ENCODE measurements at places on chromosomes 16 and 17.

- DNase-seq: peak; percentile 41
Observed at GRCh38 chr17:45719335-45720071, 64.6 kb upstream of the CRHR1 start.

DNA sequence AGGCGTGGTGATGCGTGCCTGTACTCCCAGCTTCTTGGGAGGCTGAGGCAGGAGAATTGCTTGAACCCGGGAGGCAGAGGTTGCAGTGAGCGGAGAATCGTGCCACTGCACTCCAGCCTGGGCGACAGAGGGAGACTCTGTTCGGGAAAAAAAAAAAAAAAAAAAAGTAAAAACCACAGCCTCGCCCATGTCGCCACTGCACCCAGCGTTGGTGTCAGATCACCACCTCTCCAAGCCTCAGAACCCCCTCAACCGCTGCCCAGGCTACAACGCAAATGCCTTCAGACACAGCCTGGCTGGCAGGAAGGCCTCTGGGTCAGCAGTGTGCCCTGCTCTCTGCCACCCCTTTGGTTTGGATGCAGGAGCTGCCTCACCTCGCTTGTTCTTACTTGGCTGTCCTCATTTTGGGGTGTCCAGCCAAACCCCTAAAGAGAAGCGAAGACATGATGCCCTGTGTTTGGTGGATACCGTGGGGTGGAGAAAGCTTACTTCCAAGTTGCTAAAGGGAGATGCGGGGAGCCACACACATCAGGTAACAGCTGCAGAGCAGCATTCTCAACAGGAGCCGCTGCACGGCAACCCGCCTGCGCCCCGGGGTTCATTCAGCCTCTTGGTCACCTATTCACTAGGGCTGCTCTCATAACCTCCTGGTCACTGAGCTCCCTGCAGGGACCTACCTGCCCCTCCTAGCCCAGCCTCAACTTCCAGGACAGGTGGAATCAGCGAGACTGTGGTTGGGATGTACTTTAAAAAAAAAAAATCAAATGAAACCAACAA, 13.0 kb upstream of the CYTH1 start:
- no peak for DNase-seq

GRCh38 chr16:2971134-2971984, 2.2 kb downstream of the PAQR4 start:
- no peak for DNase-seq

DNA sequence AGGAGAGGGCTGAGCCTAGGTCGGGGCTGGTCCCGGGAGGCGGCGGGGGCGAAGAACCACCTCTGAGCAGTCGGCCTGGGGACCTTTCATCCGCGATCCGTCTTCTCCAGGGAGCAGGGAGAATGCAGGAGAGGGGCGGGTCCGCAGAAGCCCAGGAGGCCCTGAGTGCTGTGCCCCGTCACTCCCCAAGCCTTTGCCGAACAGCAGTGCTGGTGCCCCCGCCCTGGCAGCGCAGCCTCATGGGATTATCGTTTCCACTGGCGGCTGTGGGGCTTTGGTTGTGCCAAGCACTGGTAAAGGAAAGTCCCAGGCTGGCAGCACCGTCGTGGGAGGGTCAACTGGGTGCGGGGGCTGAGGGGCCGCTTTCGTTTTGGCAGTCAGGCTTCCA, 631 bp downstream of the TBL3 start:
- DNase-seq: no peak

DNA sequence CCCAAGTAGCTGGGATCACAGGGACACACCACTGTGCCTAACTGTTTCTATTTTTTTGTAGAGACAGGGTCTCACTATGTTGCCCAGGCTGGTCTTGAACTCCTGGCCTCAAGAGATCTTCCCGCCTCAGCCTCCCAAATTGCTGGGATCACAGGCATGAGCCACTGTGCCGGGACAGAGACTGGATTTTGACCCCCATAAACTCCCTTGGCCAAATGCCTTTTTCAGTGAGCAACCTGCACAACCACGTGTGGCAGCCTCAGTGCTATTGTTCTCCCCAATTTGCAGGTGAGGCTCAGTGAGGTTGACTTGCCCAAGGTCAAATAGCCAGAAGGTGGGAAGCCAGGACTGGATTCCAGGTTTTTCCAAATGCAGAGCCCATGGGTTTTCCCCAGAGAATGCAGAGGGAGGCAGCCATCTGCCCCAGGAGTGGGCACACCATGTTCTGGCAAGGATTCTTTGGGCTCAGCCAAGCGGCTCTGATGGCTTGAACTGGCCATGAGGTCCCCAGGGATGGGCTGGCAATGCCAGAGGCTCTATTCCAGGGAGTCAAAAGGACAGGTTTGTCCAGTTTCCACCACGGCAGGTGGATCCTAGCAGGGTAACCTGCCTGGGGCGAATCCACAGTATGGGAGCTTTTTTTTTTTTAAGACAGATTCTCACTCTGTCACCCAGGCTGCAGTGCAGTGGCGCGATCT, 1.8 kb downstream of the IL27 start:
- no peak for DNase-seq

DNA sequence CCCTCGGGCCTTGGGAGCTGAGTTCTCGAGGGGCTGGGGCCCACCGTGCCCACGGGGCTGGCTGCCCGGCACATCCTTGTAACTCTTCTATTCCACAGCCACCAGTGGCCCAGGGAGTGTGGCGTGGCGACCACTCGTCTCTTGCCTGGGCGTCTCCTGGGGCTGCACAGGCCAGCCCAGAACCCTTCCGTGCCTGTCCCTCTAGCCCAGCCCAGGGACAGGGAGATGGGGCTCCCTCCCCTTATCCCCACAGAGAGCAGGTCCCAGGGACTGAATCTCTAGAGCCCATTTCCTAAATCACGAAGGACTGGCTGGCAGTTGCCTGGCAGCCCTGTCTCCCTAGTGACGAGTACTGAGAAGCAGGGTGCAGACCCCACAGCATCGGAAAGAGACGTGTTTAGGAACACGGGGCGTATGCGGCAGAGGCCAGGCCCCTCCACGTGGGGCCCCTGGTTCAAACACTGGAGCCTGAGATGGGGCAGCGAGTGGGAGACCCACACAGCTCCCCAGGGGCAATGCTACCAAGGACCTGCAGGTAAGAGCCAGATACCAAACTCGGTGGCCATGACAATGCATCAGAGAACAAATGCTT, 51.0 kb downstream of the TIMM22 start:
- no peak for DNase-seq

- DNase-seq: no peak
Observed at GRCh38 chr16:47247690-47248089, 103.9 kb upstream of the NETO2 start.

All from HFF-Myc (cell line).